Upper lobe of right lung (tissue), 1 donor: ENCODE measurements at places on chromosomes 6 and 20.

DNA sequence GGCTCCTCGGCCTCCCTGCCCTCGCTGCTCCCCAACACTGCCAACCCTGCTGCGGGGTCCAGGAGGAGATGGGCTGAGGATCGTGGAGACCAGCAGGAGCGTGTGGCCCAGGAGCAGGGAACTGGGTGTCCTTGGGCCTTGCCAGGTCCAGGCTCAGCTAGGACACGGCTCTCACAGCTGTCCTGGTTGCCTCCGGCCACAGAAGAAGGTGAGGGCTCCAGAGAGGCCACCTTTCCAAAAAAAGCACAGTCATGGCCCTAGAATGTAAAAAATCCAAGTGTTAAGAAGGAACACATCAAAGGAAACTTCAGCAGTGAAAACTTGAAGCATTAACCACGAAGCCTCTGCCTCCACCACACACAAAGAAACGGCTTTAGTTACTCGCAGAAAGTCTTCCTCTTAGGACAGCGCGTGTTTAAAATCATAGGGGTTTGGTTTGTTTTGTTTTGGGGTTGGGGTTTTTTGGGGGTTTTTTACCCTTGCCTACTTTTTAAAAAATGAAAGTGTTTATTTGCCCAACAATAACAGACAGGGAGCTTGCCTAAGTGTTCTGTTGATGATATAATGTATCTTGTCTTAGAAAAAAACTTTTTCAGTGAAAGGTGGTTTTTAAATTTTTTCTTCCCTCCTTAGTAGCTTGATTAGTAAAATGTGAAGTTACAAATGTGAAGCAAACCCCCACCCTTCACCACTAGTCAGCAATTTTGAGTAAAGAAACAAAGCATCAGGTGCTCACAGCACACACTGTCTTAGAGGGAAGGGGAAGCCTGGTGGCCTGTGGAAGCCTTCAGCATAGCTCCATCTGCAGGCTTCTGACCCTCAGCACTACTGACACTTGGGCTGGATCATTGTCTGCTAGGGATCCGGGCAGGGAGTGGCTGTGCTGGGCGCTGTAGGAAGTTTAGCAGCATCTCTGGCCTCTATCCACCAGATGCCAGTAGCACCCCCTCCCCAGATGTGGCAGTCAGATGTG lies 60.0 kb downstream of the PTPN1 start:
- H3K27me3 ChIP-seq = no peaks in the 10 kb centered on the region
- no peak overlapping the region for H3K4me3 ChIP-seq
- DNase-seq = no peak
- H3K4me1 ChIP-seq = peaks cover 72% of the 10 kb centered on the region

DNA sequence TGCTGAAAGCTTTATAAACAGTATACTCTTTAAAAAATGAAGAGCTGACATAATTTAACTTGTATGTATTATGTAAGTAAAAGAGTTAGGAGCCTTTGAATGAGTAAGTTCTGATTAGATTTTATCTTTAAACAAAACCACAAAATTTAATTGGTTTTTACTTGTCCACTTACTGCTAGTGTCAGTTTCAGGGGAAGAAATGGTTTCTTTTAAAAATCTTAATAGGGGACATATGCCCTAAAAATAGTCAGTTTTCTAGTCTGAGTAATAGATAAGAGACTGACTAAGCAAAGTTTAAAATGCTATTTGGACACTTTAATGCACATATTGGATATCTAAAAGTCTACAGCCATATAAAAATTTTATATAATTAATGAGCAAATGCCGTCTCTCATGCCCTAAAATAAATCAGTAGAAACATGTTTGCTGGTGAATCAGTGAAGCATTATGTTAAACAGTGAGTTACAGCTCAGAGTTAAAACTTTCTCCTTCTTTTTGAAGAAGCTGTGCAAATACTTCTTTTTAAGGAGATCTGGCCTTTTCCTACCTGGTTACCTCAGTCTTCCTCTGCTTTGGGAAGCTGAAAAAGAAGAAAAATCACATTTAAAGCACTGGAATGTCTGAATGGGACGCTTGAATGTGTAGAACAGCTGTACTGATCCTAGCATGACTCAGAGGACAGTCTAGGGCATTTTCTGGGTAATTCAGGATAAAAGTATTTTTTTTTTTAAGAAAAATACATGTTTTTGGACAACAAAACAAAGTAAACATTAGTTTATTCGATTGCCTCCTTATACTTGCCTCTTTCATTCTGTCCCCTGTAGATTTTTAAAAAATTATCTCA lies 55.3 kb downstream of the CDH26 start:
- H3K4me1 ChIP-seq = no peaks in the 10 kb centered on the region
- no peak overlapping the region for H3K27ac ChIP-seq
- no peaks in the 10 kb centered on the region for H3K27me3 ChIP-seq
- no peaks in the 10 kb centered on the region for H3K36me3 ChIP-seq
- DNase-seq = no peak

DNA sequence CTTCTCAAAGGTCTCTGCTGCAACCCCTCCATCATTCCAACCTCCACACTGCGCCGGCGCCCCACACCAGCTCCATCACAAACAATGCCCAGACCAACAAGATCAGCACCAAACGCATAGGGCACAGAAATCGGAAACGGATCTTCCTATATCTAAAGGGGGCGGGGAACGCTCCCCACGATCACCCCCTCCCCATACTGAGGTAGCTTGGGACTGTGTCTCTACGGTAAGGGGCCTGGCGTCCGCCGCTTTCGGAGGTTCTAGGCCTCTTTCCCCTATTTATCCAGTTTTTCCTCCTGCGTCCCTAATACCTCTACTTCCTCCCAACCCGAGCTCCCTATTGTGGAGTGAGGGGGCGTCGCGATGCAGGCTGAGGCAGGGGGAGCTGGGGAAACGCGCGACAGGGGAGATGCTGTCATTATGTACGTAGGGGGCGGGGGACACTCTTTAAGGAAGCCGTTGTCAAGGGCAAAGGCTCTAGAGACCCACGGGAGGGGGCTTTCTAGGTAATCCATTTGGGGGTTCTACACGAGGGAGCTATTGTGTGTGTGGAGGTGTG lies 909 bp downstream of the DNAAF9 start:
- DNase-seq = peak; percentile 65
- peaks cover 15% of the 10 kb centered on the region for H3K4me1 ChIP-seq
- no peaks in the 10 kb centered on the region for H3K27me3 ChIP-seq
- peak overlapping the region; percentile 92 for H3K27ac ChIP-seq

GRCh38 chr20:5539691-5540090 lies 210.5 kb upstream of the SHLD1 start:
- no peak for DNase-seq
- H3K27ac ChIP-seq = no peak overlapping the region

- no peaks in the 10 kb centered on the region for H3K27me3 ChIP-seq
- H3K4me1 ChIP-seq = no peaks in the 10 kb centered on the region
- no peak overlapping the region for H3K27ac ChIP-seq
- H3K4me3 ChIP-seq = no peak overlapping the region
- peaks cover 81% of the 10 kb centered on the region for H3K36me3 ChIP-seq
Observed at GRCh38 chr20:34491226-34491931, 24.8 kb upstream of the DYNLRB1 start.

DNA sequence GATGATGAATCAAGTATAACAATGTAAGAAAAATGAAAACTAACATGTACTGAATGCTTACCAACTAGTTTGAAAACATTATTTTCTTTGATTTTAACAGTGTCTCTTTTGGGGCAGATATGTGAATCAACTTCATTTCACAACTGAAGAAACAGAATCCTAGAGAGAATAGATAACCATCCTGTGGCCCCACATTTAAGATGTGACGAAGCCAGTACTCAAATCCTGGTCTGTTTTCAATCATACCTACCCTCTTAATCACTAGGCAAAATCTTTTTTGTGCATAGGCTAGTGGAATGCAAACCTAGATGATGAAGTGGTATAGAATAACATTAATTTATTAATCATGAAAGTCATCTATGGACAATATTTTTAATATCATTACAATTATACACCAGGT lies 371.6 kb upstream of the EPHA7 start:
- no peak for DNase-seq
- no peak overlapping the region for H3K27ac ChIP-seq
- H3K36me3 ChIP-seq = no peaks in the 10 kb centered on the region

GRCh38 chr20:3980260-3981131 lies 34.9 kb downstream of the RNF24 start:
- peaks cover 5% of the 10 kb centered on the region for H3K4me1 ChIP-seq
- H3K36me3 ChIP-seq = no peaks in the 10 kb centered on the region
- H3K27ac ChIP-seq = peak overlapping the region; percentile 78
- DNase-seq = no peak

GRCh38 chr20:32056708-32057483 lies 4.9 kb downstream of the HCK start:
- no peak overlapping the region for H3K27ac ChIP-seq
- H3K4me1 ChIP-seq = peaks cover 10% of the 10 kb centered on the region
- peaks cover 35% of the 10 kb centered on the region for H3K27me3 ChIP-seq

GRCh38 chr6:35321091-35321490 lies 21.3 kb upstream of the PPARD start:
- H3K27ac ChIP-seq = no peak overlapping the region
- no peak overlapping the region for H3K4me3 ChIP-seq
- peaks cover 9% of the 10 kb centered on the region for H3K4me1 ChIP-seq
- peaks cover 20% of the 10 kb centered on the region for H3K36me3 ChIP-seq
- no peaks in the 10 kb centered on the region for H3K27me3 ChIP-seq
